ENCODE measurements at places on chromosomes 5 and 9.

DNA sequence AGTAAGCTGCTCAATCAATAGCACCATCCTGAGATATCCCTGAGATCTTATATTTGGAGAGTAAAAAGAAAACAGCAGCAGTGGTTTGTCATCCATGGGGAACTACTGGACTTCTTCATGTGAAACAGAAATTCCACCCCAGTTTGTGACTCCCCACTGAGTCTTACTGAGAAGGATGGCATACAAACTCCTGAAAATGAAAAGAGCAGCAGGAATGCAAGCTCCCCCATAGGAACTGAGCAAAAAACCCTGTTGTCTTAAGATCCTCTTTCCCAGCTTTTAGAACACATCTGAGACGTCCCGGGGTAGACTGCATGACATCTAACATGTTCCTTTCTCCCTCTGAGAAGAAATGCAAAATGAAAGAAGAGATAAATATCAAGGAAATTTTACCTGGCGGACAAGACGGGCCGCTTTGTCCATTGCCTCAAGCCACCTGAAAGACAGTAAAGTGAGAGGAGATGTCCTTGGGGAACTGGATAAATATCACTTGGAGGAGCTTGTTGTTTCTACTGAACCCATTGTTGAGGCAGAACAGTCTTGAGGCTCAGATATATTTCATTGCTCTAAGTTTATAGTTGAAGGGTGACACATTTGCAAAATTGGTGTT, 117.1 kb downstream of the NUDT12 start:
- no peak overlapping the region for H3K4me3 ChIP-seq
- H3K4me1 ChIP-seq = no peaks in the 10 kb centered on the region
- no peak overlapping the region for H3K27ac ChIP-seq

GRCh38 chr5:164345853-164346252, 840.4 kb downstream of the MAT2B start:
- no peak for DNase-seq
- no peaks in the 10 kb centered on the region for H3K36me3 ChIP-seq
- H3K27ac ChIP-seq = no peak overlapping the region
- H3K27me3 ChIP-seq = no peaks in the 10 kb centered on the region

- peaks cover 34% of the 10 kb centered on the region for H3K27me3 ChIP-seq
- H3K27ac ChIP-seq = peak overlapping the region; percentile 13
- peak overlapping the region; percentile 44 for H3K4me3 ChIP-seq
- H3K4me1 ChIP-seq = peaks cover 11% of the 10 kb centered on the region
Observed at GRCh38 chr5:343461-344401, 22.2 kb downstream of the AHRR start.

- H3K4me1 ChIP-seq = peaks cover 33% of the 10 kb centered on the region
- no peaks in the 10 kb centered on the region for H3K27me3 ChIP-seq
- peak overlapping the region; percentile 55 for H3K27ac ChIP-seq
- H3K4me3 ChIP-seq = no peak overlapping the region
- no peaks in the 10 kb centered on the region for H3K36me3 ChIP-seq
Observed at GRCh38 chr9:69086769-69087168, 51.2 kb downstream of the FXN start.

DNA sequence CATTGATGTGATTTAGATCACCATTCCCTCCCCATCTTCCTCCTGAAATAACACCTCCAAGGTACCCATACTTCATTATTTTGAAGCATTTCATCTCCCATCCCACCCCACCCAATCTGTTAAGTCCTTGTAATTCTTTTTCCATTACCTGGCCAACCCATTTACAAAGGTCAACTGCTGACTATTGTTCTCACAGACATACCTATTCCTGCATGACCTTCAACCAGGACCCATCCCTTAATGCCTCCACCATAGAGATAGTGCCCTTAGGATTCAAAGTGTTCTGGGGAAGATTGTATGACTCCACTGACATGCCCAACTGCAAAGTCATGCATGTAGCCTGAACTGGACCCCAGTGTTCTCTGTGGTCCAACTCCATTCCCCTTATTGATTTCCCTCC, 91.2 kb downstream of the NLN start:
- H3K27me3 ChIP-seq = no peaks in the 10 kb centered on the region
- peak overlapping the region; percentile 82 for H3K27ac ChIP-seq
- no peak overlapping the region for H3K4me3 ChIP-seq
- H3K36me3 ChIP-seq = peaks cover 4% of the 10 kb centered on the region

GRCh38 chr9:128117613-128118471, 9.7 kb downstream of the PTGES2 start:
- peaks cover 54% of the 10 kb centered on the region for H3K36me3 ChIP-seq
- peaks cover 32% of the 10 kb centered on the region for H3K4me1 ChIP-seq
- no peak overlapping the region for H3K4me3 ChIP-seq
- no peaks in the 10 kb centered on the region for H3K27me3 ChIP-seq
- DNase-seq = peak; percentile 97

DNA sequence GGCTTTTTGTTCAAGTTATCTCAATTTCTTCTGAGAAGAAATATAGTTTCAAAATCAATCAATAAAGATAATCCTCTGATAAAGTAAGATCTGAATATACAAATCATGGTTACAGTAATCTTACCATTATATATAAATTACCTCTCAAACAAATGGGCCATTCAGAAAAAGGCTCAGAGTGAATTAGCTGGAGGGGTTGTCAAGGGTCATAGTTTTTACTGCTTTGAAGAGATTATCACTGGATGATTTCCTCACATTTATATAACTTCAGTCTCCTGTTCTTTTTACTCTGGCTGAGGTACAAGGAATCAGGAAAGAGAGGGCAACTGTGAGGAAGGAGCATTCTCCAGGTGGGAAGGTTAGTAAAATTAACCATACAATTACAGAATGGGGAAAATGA, 148.6 kb upstream of the ELL2 start:
- DNase-seq = no peak
- no peaks in the 10 kb centered on the region for H3K36me3 ChIP-seq
- H3K27ac ChIP-seq = peak overlapping the region; percentile 35
- H3K4me1 ChIP-seq = peaks cover 44% of the 10 kb centered on the region
- no peak overlapping the region for H3K4me3 ChIP-seq

DNA sequence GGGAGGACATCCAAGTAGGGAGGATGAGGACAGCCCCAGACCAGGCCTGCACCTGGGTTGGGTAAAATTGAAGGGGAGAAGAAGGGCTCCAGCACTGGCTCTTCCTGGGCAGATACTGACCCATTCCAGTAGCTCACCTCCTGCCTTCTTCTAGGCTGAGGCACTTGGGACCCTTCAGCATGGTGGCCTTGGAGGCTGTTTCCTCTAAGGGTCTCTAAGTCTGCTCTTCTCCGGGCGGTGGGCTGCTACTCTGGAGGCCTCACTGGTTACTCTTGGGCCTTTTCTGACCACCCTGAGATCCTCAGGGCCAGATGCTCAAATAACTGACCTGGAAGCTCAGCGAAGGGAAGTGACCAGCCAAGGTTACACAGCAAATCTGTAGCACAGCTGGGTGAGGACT, 2.8 kb upstream of the TIFAB start:
- no peak overlapping the region for H3K27ac ChIP-seq
- H3K36me3 ChIP-seq = no peaks in the 10 kb centered on the region
- no peak overlapping the region for H3K4me3 ChIP-seq
- peaks cover 20% of the 10 kb centered on the region for H3K4me1 ChIP-seq
- no peak for DNase-seq

DNA sequence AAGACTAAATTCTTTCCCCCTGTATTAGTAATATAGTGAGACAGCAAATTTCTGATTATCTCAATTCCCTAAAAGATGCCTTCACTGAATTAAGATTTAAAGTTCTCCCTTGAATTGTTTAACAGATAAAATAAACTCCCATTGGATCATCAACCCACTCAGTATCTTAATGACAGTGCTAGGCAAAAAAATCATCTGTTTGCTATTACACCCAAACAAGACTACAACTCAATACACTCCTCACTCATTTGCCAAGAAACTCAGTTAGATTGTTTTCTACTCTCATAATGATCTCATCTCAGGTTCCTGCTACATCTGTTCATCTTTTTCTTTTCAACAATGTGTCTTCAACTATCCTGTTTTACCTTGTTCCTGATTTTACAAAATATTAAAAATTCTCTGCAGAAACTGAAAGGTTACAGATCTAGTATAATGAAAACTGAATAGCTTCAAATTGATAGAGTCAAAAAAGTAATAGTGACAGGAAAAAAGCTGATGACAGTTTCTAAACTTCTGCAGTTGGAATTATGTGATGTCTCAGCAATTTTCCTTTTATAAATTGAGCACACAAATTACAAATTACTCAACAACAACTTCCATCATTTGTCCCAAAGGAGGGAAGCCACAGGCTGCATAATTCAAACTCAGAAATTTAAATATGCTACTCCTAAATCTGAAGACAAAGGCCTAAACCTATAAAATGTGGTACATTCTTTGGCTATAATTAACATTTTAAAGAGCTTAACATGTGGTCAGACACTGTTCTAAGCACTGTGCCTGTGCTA, 39.4 kb downstream of the HOMER1 start:
- H3K4me1 ChIP-seq = peaks cover 4% of the 10 kb centered on the region
- H3K27ac ChIP-seq = no peak overlapping the region
- H3K27me3 ChIP-seq = no peaks in the 10 kb centered on the region
- no peak for DNase-seq
- no peaks in the 10 kb centered on the region for H3K36me3 ChIP-seq

GRCh38 chr9:74403581-74403980, 93.6 kb upstream of the RORB start:
- H3K36me3 ChIP-seq = no peaks in the 10 kb centered on the region
- no peak overlapping the region for H3K27ac ChIP-seq
- DNase-seq = no peak
- H3K4me1 ChIP-seq = no peaks in the 10 kb centered on the region
- no peak overlapping the region for H3K4me3 ChIP-seq

DNA sequence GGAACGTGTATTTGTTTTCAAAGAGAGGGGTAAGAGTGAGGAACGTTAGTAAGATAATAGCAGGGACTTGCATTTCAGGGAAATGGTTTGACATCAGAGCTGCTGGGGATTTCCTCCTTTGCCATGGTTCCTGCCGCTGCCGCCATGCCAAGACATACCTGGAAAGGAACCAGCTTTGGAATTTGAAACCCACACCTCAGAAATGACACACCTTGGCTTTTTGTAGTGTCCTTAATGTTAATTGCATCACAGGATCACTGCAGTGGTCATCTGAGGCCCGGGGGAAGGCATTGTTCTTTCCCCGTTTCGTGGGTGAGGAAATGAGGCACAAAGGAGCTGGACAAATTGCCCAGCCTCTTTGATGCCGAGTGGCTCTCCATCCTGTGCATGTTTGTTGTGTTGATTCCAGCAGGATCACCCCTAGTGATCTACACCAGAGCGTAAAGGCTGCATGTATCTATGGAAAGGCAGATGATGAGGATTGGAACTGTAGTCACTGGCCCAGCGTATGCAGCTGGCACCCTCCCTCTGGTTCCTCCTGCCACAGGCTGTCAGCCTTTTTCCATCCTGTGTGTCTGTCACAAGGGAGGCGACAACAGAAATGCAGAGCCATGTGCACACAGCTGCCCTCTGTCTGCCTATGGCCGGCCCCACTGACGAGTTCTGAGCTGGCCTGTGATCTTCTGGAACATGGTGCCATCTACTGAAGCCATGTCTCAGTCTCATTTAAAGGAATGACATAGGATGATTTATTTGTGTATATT, 37.8 kb downstream of the SLC46A2 start:
- no peak for DNase-seq
- H3K4me3 ChIP-seq = no peak overlapping the region
- H3K4me1 ChIP-seq = peaks cover 2% of the 10 kb centered on the region
- H3K27ac ChIP-seq = no peak overlapping the region

- H3K4me3 ChIP-seq = no peak overlapping the region
- no peak for DNase-seq
- peaks cover 20% of the 10 kb centered on the region for H3K4me1 ChIP-seq
- H3K27ac ChIP-seq = no peak overlapping the region
- no peaks in the 10 kb centered on the region for H3K36me3 ChIP-seq
Observed at GRCh38 chr5:125699860-125700259, 723.3 kb upstream of the GRAMD2B start.

GRCh38 chr5:170315154-170315553, 17.6 kb upstream of the LCP2 start:
- H3K36me3 ChIP-seq = no peaks in the 10 kb centered on the region
- no peak overlapping the region for H3K4me3 ChIP-seq
- peaks cover 50% of the 10 kb centered on the region for H3K4me1 ChIP-seq
- DNase-seq = no peak
- peak overlapping the region; percentile 50 for H3K27ac ChIP-seq

DNA sequence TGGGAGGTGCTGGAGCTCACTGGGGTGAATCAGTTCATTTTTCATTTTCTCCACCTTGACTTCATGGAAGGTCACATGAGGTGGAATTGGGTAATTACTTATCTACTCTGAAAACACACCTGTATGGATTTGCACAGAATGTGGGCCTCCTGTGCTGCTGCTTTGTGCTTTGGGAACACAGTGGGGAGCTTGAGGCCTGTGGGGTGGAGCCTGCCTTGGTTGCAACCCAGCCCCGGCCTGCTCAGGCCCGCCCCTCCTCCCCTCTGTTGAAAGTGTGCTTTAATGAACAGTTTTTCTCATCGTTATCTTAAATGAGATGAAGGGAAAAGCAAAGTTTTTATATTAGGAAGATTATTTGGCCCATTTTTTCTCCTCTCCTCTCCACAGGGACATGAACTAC, 28.5 kb upstream of the DMRT3 start:
- DNase-seq = no peak
- H3K4me1 ChIP-seq = no peaks in the 10 kb centered on the region
- H3K27me3 ChIP-seq = peaks cover 19% of the 10 kb centered on the region
- no peaks in the 10 kb centered on the region for H3K36me3 ChIP-seq
- no peak overlapping the region for H3K27ac ChIP-seq
- H3K4me3 ChIP-seq = no peak overlapping the region

- no peak for DNase-seq
- H3K4me3 ChIP-seq = no peak overlapping the region
- H3K4me1 ChIP-seq = no peaks in the 10 kb centered on the region
Observed at GRCh38 chr5:97056263-97056662, 86.1 kb downstream of the LIX1 start.

DNA sequence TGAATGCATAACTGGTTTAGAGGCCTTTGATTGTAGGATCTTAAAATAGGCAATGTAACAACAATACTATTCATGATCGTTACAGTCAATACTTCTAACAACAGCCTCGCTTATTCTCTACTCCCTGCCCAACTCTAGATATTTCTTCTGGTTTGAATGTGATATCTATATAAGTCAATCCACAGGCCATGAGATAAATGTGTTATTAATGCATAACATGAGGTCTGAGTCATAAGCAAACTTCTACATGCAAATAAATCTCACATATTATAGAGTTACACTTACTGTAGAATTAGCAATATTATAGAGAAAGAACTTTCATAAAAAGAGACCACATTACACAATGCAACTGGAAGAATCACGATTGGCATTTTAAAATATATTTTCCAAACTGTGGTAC, 2.9 kb upstream of the ALDOB start:
- H3K27me3 ChIP-seq = no peaks in the 10 kb centered on the region
- H3K27ac ChIP-seq = no peak overlapping the region
- no peak overlapping the region for H3K4me3 ChIP-seq
- no peaks in the 10 kb centered on the region for H3K36me3 ChIP-seq
- DNase-seq = no peak
- peaks cover 6% of the 10 kb centered on the region for H3K4me1 ChIP-seq

- H3K36me3 ChIP-seq = no peaks in the 10 kb centered on the region
- no peaks in the 10 kb centered on the region for H3K27me3 ChIP-seq
- DNase-seq = no peak
- H3K4me1 ChIP-seq = no peaks in the 10 kb centered on the region
- no peak overlapping the region for H3K4me3 ChIP-seq
Observed at GRCh38 chr5:22928821-22929482, 75.8 kb upstream of the CDH12 start.
